ENCODE measurements at places on chromosomes 2 and 18.

- no peak for DNase-seq
Observed at GRCh38 chr2:38515155-38516074, 87.3 kb downstream of the HNRNPLL start.

- DNase-seq, result no peak
Observed at GRCh38 chr18:5466256-5466655, 77.5 kb downstream of the EPB41L3 start.

DNA sequence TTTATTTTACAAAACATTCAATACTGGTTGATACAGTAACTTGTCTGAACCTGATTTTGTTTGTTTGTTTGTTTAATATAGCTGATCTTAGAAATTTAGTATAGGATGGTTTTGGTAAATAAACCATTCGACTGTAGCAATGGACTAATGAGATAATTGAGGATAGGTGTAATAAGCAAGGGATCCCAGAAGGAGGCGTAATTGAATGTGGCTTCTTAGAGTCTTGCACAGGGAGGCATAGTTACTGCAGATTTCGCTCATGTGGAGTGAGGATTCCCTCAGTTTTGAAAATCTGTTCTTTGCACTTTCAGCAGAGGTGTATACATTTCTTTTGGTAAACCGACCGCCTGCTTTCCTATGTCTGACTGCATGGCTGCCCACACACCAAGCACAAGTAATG, 709.6 kb downstream of the SOCS6 start:
- no peak for DNase-seq

DNA sequence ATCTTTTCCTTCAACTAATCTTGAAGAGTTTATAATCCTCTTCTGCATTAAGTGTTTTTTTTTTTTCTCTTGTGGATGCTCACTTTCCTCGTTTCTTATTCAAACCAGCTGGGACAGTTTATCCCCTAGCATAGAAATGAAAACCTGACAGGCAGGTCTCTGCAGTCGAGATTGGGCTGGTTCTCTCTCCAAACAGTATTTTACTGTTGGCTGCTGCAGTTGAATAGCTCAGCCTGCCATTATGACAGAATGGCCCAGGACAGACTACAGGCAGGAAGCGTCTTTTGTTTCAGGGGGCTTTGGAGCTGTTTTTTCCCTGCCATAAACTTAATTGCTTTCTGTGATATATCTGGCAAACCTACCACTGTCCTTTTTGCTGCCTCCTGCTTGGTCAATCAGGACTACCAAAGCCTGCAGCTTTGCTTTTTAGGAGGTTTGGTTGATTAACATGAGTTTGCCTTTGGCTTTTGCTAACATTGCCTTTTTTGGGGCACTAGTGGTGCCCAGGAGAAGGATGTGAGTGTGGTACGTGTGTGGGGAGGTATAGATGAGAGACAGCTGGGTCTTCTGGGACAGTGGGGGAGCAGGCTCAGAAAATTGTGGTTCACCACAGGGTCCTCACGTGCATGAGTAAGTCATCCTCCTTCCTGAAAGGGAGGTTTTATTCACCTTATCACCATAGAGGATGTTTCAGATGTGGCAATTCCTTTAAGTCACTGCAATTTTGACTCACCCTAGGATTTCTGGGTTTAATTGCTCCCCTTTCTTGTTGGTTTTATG, 128.7 kb downstream of the LYPD6B start:
- no peak for DNase-seq

DNA sequence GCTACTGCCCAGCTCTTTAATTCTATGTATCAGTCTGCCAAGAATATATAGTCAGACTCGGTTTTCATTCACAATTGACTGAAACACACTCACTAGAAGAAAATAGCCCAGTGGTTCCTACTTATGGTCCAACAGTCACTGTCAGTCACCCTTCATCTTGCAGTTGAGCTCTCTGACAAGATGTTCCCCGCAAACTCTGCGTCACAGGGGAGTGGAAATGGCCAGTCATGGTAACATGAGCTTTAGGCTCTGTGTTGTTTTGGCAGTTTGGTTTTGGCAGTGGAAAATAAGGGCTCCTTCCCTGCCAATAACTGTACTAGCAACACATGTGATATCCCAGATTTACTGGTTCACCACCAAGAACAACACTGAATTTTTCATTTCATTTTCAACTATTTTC, 122.5 kb downstream of the PRPF40A start:
- DNase-seq, result no peak

DNA sequence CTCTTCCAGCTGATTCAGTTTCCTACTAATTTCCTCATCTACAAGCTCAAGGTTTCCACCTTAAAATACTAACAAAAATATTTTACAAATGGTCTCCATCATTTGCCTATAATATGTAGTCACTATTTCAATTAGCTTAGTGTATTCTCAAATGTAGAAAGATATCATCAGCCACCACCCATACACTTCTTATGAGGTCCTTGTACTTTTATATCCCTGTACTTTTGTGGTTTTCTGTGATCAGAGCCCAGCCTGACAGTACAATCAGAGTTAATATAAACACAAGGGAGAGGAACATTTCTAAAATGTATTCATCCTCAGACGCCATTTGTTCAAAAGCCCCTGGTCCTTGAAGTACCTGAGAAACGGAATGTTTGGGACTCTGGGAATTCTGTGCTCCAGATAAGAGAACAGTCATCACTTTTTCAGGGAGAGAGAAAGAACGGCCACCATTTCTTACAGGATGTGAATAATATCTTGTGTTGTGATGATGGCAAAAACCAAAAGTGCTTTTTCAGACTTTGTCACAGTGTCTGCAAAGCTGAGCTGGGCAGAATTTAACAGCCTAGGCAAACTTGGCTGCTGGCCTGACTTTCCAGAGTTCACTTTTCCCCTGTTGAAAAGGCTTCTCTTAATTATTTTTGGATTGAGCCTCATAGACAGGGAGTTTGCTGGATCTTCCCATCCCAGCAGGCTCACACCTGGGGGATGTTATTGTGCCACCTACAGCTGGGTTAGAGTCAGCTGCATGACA, 361.7 kb upstream of the ACVR2A start:
- DNase-seq, result no peak

DNA sequence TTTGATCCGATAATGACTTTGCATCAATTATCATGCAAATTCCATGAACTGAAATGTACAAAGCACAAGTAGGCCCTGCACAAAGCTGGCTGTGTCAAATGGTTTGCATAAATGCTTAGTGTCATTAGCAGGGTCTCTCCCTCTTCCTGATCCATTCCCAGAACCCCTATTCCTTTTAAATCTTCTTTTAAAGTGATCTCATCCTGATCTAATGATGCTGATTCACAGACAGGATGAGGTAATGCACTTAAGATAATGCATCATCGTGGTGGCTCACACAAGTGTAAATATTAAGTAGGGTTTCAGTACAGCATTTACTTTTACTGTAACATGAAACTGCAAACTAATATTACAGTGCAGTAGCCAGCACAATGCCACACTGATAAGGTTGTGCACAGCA, 304.8 kb upstream of the SOX11 start:
- no peak for DNase-seq

GRCh38 chr2:18971069-18971378, 381.7 kb upstream of the NT5C1B start:
- no peak for DNase-seq

- DNase-seq, result no peak
Observed at GRCh38 chr2:3403587-3404334, 24.3 kb downstream of the TRAPPC12 start.

DNA sequence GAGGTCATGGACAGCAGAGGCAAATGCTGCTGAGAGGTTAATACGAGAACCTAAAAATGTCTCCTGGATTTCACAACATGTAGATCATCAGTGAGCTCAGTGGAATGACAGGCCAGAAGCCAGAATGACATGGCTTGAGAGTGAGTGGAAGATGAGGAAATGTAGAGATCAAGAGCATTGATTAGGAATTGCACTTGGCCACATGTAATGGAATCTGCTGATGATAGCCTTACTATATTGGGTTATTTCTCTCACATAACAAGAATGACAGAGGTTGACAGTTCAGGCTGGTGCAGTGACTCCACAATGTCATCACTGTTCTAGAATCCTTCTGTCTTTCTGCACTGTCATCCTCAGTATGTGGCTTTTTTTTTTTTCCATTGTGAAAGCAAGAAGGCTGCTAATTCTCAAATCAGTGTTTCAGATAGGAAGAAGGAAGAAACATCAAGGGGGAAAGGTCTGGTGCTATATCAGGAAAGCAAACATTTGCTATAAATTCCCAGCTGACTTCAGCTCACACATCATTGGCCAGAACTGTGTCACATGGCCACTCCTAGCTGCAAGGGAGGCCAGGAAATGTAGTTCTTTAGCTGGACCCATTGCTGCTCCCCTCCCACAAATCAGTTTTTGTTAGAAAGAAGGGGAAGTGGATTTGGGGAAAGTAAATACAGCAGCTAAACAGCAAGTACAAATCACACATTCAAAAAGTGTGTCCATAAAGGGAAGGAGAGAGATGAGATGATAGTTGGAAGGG, 127.2 kb downstream of the FAM161A start:
- DNase-seq, result no peak
